Left lung (tissue), 14 donors: ENCODE measurements at places on chromosomes 5 and 9.

- no peak for DNase-seq
- no peaks in the 10 kb centered on the region for H3K36me3 ChIP-seq
- H3K27ac ChIP-seq, result no peak overlapping the region
- no peaks in the 10 kb centered on the region for H3K4me1 ChIP-seq
- no peak overlapping the region for H3K4me3 ChIP-seq
These were observed 739.8 kb upstream of the PTPRD start for GRCh38 chr9:11352612-11353011.

DNA sequence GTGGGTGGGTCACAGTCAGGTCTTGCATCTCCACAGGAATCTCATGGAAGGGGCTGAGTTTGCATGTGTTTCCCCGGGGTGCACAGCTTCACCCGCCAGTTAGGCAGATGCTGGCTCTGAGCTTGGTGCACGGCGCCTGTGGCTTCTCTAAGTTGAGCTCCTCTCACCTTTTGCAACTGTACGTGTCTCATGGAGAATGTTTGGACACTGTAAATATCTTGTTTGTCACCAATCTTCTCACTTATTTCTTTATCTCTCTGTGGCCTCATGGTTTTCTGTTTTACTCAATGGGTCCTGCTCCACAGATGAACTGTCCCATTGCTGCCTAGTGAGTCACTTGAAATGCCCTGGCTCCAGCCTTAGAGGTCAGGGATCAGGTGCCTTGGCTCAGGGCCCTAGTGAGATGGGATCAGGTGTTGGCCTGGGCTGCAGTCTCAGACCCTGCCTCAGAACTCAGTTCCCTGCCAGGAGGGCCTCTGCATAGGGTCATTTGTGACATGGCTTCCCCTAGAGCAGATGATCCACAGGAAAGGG is 61.6 kb downstream of the WNK2 start:
- H3K4me3 ChIP-seq, result no peak overlapping the region
- H3K36me3 ChIP-seq, result no peaks in the 10 kb centered on the region
- H3K27ac ChIP-seq, result no peak overlapping the region
- no peaks in the 10 kb centered on the region for H3K4me1 ChIP-seq
- DNase-seq, result no peak

DNA sequence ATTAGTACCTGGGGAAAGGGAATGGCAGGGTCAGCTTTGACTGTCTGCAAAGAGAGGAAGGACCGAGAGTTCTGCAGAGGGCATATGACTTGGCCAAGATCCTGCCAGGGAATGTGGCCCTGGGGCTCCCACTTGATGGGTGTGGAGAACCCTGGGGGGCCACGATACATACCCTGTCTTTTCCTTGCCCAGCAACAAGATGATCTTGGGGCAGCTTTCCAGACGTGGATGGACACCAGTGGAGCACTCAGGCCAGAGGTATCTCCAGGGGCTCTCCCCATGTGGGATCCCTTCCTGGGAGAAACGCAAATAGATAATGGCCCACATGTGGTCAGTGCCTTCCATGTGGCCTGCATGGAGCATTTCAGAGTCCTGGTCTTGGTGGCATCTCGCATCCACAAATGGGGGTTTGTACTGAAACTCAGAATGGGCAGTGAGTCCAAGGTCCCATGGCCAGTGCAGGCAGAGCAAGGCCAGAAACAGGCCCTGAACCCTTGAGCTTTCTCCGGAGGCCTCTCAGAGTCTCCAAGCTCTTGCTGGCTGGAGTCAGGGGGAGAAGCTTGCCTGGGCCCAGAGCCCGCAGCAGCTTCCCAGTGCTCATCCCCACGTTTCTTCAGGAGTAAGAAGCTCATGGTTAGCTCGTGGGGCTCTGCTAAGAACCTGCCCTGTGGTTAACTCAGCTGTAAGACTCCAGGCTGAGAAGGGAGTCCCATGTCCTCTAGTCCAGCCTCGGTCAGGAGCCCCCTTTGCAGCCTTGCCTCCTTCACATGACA is 18.3 kb upstream of the ORM1 start:
- H3K4me3 ChIP-seq, result no peak overlapping the region
- DNase-seq, result no peak
- no peaks in the 10 kb centered on the region for H3K36me3 ChIP-seq
- H3K27ac ChIP-seq, result no peak overlapping the region

DNA sequence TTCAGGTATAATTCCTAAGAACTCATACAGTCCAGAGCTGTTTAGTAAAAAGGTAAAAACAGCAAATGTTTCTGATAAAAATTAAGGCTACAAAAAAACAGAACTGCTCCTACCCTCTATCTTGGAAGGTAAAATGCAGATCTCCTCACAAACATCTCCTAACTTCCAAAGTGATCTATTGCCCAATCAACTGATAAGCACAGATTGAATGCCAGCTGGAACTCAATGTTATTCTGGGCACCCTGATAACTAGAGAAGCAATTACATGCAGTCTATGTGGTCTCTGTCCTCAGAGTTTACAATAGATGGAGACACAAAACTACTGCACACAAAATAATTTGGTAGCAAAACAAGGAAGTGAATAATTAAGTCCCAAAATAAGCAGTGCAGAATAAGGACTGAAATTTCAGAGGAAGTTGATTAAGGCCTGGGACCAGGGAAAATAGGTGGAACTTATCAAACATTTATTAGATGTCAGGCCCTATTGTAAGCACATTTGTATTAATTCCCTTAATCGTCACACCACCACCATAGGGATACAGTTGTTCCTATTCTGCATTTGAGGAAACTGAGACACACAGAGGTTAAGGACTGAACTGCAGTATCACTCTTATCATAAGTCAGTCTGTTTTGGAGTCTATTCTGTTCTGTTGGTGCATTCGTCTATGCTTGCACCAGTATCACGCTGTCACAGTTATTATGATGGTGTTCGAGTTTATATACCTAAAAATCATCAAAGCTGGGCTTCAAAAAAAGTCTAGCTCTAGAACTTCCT is 102.2 kb upstream of the TARS1 start:
- no peaks in the 10 kb centered on the region for H3K36me3 ChIP-seq
- DNase-seq, result no peak
- H3K4me3 ChIP-seq, result no peak overlapping the region
- H3K27me3 ChIP-seq, result no peaks in the 10 kb centered on the region

- DNase-seq, result no peak
- H3K4me3 ChIP-seq, result no peak overlapping the region
- no peaks in the 10 kb centered on the region for H3K27me3 ChIP-seq
- H3K36me3 ChIP-seq, result no peaks in the 10 kb centered on the region
- peak overlapping the region; percentile 42 for H3K27ac ChIP-seq
These were observed 176.7 kb upstream of the DMAC1 start for GRCh38 chr9:7976167-7976755.

DNA sequence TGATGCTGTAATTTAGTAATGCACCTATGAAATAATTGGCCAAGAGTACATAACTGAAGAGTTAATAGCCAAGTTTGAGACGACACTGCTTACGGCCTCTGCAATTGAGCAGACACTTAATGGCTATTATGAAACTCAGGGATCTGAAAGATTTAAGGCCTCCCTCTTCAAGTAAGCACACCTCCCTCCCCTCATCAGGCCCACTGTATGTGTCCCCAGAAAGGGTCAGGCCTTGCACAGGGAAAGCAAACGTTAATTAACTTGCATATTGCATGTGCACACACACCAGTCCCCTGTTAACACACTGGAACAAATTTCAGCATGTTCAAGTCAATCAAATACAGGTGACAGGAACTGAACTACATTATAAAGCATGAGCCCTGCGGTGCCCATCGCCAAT is 163.6 kb downstream of the SPOCK1 start:
- DNase-seq, result no peak
- no peaks in the 10 kb centered on the region for H3K4me1 ChIP-seq
- H3K27ac ChIP-seq, result no peak overlapping the region

DNA sequence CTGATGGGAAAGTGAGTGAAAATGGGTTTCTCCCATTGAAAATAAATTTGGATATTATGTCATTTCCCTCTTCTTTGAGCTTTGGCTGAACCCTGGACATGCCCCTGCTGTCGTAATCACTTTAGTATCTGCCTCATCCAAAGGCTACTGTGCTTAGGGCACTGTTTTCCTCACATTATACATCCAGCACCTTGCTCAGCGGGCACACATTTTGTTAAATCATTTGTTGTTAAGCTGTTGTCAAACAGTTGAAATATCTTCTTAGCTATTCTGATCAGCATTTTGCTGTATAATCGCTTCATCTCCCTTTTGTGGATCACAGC is 352.7 kb upstream of the CD180 start:
- H3K27ac ChIP-seq, result peak overlapping the region; percentile 22
- no peak overlapping the region for H3K4me3 ChIP-seq
- H3K27me3 ChIP-seq, result no peaks in the 10 kb centered on the region
- no peaks in the 10 kb centered on the region for H3K4me1 ChIP-seq
- H3K36me3 ChIP-seq, result no peaks in the 10 kb centered on the region

- H3K27ac ChIP-seq, result peak overlapping the region; percentile 61
- DNase-seq, result no peak
- no peaks in the 10 kb centered on the region for H3K27me3 ChIP-seq
- H3K4me1 ChIP-seq, result peaks cover 21% of the 10 kb centered on the region
- no peaks in the 10 kb centered on the region for H3K36me3 ChIP-seq
These were observed 235.7 kb upstream of the ELL2 start for GRCh38 chr5:96197347-96197746.

DNA sequence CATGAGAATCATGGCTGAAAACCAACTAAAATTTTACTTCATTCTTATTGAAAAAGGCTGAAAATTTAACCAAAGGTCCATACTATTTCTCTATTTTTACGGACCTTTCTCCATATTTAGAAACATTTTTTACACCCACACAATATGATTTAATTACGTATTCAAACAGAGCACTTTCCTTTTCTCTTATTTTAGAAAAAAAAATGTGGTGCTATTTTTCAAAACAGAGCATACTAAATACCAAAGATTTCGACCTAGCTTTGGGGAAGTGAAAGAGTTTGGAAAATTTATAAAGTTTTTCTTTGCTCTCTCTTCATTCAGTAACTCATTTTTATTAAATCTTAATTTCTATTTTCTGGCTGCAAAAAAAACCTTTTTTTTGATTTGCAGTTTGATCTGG is 38.1 kb downstream of the RNF145 start:
- no peaks in the 10 kb centered on the region for H3K27me3 ChIP-seq
- peaks cover 24% of the 10 kb centered on the region for H3K4me1 ChIP-seq
- H3K4me3 ChIP-seq, result no peak overlapping the region
- H3K36me3 ChIP-seq, result no peaks in the 10 kb centered on the region

GRCh38 chr9:121598965-121599871 is 52.2 kb upstream of the DAB2IP start:
- H3K4me1 ChIP-seq, result peaks cover 15% of the 10 kb centered on the region
- H3K27ac ChIP-seq, result peak overlapping the region; percentile 79
- H3K36me3 ChIP-seq, result no peaks in the 10 kb centered on the region
- peak overlapping the region; percentile 48 for H3K4me3 ChIP-seq

DNA sequence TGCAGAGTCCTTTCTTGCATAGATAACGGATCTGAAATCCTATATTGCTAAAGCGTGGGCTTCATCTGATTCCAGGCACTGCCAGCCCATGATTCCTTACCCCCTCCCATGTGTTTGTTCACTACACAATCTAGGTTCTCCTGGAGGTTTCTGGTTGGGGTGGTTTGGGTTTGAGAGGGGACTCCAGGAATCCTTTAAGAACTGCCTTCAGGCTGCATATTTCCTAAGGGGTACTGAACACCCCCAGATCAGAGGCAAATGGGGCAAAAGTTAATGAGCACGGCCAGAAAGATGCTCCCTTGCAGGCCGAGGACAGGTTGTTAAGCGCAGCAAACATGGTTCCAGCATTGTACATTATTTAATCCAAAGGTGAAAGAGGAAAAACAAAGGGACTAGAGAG is 9.9 kb downstream of the NR2F1 start:
- DNase-seq, result no peak
- H3K4me3 ChIP-seq, result no peak overlapping the region
- no peak overlapping the region for H3K27ac ChIP-seq
- H3K4me1 ChIP-seq, result no peaks in the 10 kb centered on the region

GRCh38 chr5:114473541-114473940 is 111.7 kb downstream of the KCNN2 start:
- no peaks in the 10 kb centered on the region for H3K4me1 ChIP-seq
- no peak overlapping the region for H3K4me3 ChIP-seq
- H3K27ac ChIP-seq, result no peak overlapping the region

- H3K27ac ChIP-seq, result no peak overlapping the region
- no peak overlapping the region for H3K4me3 ChIP-seq
These were observed 18.3 kb upstream of the SLC6A3 start for GRCh38 chr5:1463326-1464095.

DNA sequence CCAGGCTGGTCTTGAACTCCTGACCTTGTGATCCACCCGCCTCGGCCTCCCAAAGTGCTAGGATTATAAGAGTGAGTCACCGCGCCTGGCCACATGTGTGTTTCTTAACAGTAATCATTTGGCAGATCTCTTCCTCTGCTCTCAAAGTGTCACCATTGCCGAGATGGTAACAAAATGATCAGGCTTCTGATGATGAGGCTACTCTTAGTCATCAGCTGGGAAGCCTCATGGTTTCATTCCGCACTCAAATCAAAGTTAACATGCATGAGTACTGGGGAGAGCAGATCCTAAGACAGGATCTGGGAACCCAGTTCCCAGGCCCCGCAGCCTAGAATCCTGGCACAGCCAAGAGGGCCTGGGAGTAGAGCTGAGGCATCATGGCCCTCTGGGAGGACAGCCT is 27.4 kb downstream of the BARHL1 start:
- H3K4me1 ChIP-seq, result no peaks in the 10 kb centered on the region
- no peaks in the 10 kb centered on the region for H3K36me3 ChIP-seq
- no peaks in the 10 kb centered on the region for H3K27me3 ChIP-seq
- no peak overlapping the region for H3K27ac ChIP-seq
- no peak overlapping the region for H3K4me3 ChIP-seq

- no peaks in the 10 kb centered on the region for H3K27me3 ChIP-seq
- H3K4me3 ChIP-seq, result no peak overlapping the region
- no peak overlapping the region for H3K27ac ChIP-seq
- no peaks in the 10 kb centered on the region for H3K4me1 ChIP-seq
These were observed 155.1 kb downstream of the ARSB start for GRCh38 chr5:78829811-78830527.

GRCh38 chr9:111994831-111995458 is 98.3 kb downstream of the UGCG start:
- peak; percentile 41 for DNase-seq
- no peaks in the 10 kb centered on the region for H3K4me1 ChIP-seq
- H3K36me3 ChIP-seq, result no peaks in the 10 kb centered on the region
- no peaks in the 10 kb centered on the region for H3K27me3 ChIP-seq

- H3K4me1 ChIP-seq, result no peaks in the 10 kb centered on the region
- H3K4me3 ChIP-seq, result no peak overlapping the region
- no peak for DNase-seq
- H3K27ac ChIP-seq, result no peak overlapping the region
- H3K36me3 ChIP-seq, result no peaks in the 10 kb centered on the region
- H3K27me3 ChIP-seq, result no peaks in the 10 kb centered on the region
These were observed 24.6 kb upstream of the PANK3 start for GRCh38 chr5:168603746-168604145.

- no peaks in the 10 kb centered on the region for H3K27me3 ChIP-seq
- peak; percentile 60 for DNase-seq
- no peak overlapping the region for H3K27ac ChIP-seq
- H3K36me3 ChIP-seq, result no peaks in the 10 kb centered on the region
These were observed 68.7 kb upstream of the ZNF618 start for GRCh38 chr9:113807173-113808061.
